Stimulated activated CD4-positive, alpha-beta T cell treated with anti-CD3 and anti-CD28 coated beads, TNF-alpha, amount 100 ng/mL, for 1 hour (primary cell): ENCODE measurements at places on chromosomes 1 and 21.

GRCh38 chr21:36873513-36873912 lies 93.0 kb downstream of the HLCS start:
- no peak for DNase-seq

DNA sequence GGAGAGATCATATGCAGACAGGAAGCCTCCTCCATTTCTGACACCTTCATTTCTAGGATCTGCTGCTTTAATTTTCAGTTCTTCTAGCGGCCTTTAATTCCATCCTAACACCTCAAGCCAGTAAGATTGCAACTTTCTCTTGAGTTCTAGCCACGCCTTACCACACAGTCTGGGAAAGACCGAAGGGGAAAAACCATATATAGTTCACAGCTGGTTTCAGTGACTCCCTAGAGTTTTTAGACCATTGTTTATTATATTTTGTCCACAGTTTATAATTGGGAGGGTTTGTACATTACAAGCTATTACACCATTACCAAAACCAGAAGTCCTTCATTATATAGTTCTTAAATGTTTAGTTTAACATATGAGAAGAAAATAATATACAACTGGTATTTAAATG lies 37.5 kb downstream of the DPH5 start:
- no peak for DNase-seq

- no peak for DNase-seq
Measured at GRCh38 chr1:46274225-46275029, 26.9 kb downstream of the RAD54L start.

DNA sequence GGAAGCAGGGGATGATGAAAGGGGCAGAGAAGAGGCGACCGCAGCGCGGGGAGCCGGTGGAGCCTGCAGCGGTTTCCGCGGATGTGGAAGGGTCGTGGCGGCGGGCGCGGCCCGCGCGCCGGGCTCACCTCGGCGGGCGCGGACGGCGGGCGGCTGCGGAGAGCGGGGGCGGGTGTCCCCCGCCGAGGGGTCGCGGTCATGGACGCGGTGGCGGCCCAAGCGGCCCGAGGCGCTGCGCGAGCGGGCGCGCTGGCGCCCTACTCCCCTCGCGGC lies 572 bp downstream of the LPGAT1 start:
- DNase-seq = no peak

GRCh38 chr1:232306269-232306961 lies 323.5 kb downstream of the SIPA1L2 start:
- no peak for DNase-seq

DNA sequence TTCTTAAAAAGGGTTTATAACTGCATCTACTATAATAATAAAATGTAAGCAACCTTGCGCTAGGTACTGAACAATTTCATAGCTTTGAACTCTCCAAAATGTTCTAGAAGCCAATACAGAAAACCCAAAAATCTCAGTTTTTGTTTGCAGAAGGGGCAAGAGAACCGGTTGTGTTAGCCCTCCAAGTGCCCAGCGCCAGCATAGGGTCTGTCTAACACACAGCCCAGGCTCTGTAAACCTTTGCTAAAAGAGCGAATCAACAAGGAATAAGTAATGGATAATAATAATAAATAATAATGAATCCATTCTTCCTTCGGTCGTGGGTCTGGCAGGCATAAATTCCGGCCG lies 333 bp upstream of the CHAF1B start:
- DNase-seq = no peak

GRCh38 chr21:29526545-29526944 lies 227.8 kb downstream of the BACH1 start:
- no peak for DNase-seq

DNA sequence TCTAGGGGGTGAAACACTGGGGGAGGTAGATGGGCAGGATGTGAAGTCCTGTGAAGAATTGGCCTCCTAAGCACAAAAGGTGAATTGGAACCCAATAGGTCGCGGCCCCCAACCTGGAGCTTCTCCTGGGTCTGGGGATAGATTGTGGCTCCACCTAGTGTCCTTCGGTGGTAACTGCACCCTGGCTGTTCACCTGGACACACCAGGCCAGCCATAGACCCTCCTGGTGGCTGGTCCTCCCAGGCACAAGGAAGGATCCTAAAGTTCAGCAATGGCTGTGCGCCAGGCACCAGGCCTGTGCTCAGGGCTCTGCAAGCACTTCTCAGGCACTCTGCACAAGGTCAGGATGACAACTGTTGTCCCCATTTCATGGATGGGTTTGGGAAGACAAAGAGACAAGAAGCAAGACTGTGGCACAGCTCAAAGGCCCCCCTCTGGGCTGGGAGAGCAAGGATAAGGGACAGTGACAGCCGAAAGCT lies 13.5 kb downstream of the ESPN start:
- no peak for DNase-seq

- peak; percentile 41 for DNase-seq
Measured at GRCh38 chr21:45138199-45139002, 64.0 kb downstream of the ADARB1 start.

DNA sequence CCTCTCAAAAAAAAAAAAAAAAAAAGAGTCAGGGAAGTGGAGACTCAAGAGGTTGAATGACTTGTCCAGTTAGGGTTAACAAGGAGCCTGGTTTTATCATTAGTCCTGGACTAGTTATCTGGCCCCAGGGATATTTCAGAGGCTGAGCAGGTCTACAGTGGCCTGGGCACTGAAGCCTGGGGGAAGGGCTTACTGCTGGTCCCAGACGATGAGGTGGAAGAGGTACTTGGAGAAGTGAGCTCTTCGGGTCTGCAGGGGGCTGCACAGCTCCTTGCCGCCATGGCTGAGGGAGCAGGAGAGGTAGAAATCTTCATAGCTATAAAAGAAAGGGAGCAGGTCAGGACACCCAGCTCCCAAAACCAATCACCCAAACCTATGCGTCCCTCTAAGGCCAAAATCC lies 40.1 kb downstream of the PIK3C2B start:
- no peak for DNase-seq

GRCh38 chr1:73759011-73759410 lies 439.0 kb downstream of the LRRIQ3 start:
- no peak for DNase-seq

DNA sequence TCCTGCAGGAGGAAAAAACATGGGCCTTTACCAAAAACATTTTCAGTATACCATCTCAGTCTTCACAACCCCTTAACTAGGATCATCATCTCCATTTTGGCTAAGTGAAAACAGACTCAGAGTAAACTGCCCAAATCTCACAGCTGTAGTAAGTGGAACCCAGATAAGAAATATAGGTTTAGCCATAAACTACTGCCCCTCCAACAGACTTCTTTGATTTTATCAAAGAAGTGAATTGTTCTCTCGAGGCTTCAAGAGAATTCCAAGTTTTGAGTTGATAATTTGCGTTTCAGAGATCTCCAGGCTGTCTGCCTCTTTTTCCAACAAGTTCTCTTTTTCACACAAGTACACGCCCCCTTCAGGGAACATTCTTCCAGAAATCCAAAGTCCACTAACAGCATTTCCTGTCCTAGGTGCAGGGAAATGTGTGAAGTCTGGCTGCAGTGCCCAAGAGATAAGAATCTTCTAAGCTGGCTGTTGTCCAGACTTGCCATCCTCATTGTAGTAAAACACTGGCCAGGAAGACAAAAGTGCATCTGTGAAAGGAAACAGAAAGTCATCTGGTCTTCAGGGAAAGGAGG lies 30.8 kb downstream of the RNF19B start:
- no peak for DNase-seq

- DNase-seq = no peak
Measured at GRCh38 chr1:59063501-59063900, 233.4 kb upstream of the FGGY start.

DNA sequence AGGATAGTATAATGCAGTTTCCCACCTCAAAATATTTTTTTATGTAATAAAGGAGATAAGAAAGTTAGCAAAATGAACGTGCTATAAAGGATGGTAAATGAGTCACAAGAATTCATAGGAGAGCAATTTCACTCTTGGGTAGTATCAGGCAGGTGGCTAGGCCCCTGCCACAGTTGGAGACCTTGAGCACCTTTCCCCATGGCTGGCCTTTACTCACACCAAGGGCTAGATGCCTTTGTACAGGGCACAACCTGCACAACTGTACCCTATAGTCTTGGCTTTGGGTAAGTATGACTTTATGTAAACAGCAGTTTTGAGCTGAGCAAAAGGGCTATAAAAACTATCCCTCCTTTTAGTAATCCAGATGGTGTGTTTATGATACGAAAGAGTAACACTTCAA lies 85.1 kb downstream of the CTH start:
- DNase-seq = no peak

DNA sequence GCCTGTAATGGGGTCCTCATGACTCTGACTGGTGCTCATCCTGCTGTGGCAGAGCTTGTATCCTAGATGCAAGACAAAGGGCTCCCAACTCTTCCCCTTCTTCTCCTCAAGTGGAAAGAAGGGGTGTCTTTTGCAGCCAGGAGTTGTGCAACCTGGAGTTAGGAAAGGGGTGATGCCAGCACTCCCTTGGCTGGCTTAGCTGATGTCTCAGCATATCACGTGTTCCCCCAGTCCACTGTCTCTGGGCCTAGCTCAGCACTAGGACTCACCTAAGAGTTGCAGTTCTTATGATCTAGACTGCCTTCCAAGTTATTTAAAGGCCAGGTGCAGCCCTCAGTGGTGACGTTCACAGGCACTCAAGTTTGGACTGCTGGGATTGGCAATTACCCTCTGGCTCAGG lies 146.2 kb upstream of the GORAB start:
- DNase-seq = no peak

- DNase-seq = no peak
Measured at GRCh38 chr1:68376441-68376840, 73.3 kb downstream of the RPE65 start.

GRCh38 chr21:15520811-15521643 lies 208.8 kb upstream of the USP25 start:
- DNase-seq = no peak

DNA sequence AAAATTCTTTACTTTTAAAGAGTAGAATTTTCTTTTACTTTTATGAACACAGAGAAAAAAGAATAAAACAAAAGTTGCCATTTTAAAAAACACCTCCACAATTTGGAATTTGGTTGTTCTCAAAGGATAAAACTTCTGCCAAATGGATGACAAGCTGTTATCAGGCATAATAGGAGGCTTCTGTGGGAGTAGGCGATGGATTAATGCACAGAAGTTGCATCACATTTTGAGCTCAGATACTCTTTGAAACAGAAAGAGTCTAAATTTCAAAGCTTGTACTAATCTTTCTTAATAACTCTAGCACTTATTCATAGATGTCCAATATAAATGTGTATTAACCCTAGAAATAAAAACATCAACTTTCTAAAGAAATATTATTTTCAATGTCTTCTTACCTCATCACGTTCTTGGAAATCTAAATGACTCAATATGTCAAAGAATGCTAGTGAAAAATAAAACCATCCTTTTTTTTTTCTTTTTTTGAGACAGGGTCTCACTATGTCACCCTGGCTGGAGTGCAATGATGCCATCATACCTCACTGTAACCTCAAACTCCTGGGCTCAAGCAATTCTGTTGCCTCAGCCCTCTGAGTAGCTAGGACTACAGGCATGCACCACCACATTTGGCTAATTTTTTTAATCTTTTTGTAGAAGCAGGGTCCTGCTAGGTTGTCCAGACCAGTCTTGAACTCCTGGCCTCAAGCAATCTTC lies 112.8 kb upstream of the USP25 start:
- DNase-seq = no peak

DNA sequence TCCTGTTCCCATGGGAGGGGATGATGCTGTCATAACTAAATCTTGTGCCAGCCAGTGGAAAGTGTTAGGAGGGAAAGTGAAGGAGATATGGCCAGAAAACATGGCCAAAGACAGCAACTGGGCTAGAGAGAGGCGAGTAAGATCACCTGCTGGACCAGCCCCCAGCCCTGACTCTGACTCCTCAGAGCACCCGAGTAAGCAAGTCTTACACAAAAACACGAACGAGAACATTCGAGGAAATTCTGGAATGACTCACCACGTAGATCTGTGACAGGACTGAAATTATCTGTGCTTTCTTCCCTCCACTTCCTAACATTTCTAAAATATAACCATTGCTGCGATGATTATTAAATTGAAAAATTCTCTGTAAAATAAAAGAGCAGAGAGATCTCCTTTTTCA lies 9.2 kb downstream of the ZNF496 start:
- no peak for DNase-seq

DNA sequence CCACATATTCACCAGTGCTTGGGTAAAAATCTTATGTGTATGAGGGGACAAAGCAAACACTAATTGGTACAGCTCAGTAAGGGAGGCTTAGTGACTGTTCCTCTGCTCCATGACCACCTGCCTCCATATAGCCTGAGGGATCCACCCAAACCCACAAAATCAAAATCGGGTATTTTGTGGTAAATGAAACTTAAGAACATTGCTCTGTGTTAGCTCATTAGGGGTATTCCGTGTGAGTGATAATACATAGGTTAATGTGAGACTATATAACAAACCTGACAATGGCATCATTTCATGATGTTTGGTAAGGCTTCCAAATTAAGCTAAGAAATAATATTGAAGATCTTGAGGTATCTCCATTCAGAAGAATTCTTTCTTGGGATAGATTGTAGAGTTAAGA lies 25.8 kb downstream of the COL9A2 start:
- no peak for DNase-seq

GRCh38 chr21:29726044-29726443 lies 213.8 kb downstream of the GRIK1 start:
- no peak for DNase-seq

DNA sequence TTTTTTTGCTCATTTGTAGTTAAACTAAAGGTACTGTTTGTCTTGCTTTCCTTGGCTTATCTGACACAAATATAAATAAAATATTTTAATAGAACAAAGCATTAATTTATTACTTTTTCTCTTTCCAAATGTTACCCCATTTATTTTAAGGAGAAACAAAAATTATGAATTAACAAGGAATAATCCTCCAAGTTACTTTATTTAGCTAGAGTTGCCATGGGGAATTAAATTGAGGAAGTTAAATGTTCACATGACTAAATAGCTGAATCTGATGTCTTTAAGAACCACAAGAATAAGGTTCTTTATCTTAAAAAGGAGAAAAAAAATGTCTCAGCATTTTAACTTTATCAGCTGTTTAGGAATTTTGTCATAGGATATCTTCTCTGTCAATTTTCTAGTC lies 12.3 kb downstream of the ATG4C start:
- DNase-seq = no peak

DNA sequence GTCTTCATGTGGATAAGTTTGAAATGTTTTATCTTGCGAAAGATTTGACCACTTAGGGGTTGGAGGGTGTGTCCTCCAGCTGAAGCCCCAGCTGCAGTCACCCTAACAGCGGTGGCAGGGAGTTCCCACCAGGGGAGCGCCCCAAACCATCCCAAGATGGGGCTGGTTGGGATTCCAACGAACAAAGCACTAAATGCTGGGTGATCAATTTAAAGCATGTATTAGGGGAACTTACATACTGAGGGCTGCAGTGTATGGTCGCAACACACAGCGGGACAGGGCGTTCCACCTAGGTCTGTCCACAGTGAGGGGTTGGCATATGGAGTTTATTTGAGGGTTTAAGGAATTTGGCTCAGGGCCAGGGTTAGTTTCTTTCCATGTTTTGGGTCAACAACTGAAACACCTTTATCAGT lies 26.3 kb downstream of the SLC37A1 start:
- no peak for DNase-seq
